ENCODE measurements at places on chromosomes 1 and 21.

- DNase-seq, result no peak
These were observed 72.9 kb upstream of the COL24A1 start for GRCh38 chr1:86229405-86229975.

GRCh38 chr1:201022820-201023516, 546 bp downstream of the KIF21B start:
- DNase-seq, result peak; percentile 38

- DNase-seq, result no peak
These were observed 235.4 kb downstream of the TTLL7 start for GRCh38 chr1:83763361-83764095.

GRCh38 chr1:109573785-109574184, 25.4 kb downstream of the GNAI3 start:
- DNase-seq, result no peak

DNA sequence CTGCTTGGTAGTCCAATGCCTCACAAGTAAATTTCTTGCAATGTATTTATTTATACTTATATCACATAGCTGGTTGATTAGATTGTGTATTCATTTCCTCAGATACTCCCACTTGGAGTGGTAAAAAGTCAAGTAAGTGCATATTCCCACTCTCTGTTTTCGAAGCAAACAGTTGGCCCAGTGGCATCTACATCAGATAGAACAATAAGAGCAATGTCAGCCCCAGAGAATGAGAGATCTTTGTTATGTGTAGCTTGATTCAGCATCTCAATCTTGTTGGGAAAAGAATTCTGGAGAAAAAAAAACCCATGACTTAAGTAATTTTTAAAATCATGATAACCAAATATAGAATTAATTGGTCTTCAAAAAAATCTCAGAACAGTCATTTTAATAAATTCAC, 25.5 kb downstream of the RGL1 start:
- no peak for DNase-seq

GRCh38 chr1:221667504-221667903, 74.4 kb downstream of the DUSP10 start:
- DNase-seq, result no peak

DNA sequence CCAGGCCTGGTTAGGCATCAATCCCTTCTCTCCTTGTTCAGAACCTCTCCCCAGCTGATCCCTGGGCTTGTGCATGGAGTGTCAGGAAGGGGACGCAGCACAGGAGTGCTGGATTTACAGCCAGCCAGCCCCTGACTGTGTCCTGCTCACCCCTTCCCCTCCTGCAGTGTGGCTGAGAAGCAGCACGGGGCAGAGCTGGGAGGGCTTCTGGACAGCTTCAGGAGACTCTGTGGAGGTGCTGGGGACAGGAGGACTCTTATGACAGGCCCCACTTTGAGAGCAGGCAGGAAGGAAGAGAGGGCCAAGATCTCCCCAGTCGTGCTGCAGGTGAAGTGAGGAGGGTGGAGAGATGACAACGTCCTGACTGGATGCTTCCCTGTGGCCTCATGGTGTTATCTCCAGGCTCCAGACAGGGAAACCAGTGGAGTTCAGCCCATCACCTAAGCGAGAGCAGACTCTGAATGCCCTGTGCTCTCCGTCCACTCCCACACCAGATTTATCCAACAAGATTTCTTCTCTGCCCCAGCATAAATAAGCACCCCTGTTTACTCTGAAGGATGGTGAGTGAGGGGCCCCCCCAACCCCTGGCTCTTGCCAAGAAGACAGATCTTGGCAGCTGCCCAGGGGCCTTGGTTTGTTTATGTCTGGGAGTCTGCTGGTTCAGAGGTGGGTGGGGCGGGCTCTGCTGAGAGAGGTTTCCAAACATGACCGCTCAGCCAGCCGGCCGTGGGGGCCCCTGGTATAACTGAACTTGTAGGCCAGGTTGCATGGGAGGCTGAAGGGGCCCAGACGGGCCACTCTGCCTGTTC, 21.3 kb downstream of the TMCC2 start:
- DNase-seq, result no peak

- no peak for DNase-seq
These were observed 178.8 kb downstream of the VPS13D start for GRCh38 chr1:12408662-12409061.

DNA sequence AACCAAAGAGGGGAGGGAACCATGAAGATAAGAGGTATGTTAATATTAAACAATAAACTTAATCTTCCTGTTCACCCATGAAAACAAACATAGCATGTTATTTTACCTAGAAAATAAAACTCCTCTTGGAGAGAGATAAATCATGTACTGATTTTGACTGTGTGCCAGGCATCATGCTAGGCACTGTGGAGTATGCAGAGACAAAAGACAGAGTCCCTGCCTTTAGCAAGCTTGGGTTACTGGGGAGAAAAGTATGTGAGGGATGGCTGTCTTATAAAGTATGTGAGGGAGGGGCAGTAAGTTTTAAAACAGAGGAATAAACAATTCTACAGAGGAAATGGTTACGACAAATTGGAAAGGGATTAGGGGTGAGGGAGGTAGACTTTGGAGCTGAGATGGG, 129.5 kb upstream of the BEND5 start:
- no peak for DNase-seq

- no peak for DNase-seq
These were observed 38.1 kb upstream of the RAP1GAP start for GRCh38 chr1:21707086-21707840.

DNA sequence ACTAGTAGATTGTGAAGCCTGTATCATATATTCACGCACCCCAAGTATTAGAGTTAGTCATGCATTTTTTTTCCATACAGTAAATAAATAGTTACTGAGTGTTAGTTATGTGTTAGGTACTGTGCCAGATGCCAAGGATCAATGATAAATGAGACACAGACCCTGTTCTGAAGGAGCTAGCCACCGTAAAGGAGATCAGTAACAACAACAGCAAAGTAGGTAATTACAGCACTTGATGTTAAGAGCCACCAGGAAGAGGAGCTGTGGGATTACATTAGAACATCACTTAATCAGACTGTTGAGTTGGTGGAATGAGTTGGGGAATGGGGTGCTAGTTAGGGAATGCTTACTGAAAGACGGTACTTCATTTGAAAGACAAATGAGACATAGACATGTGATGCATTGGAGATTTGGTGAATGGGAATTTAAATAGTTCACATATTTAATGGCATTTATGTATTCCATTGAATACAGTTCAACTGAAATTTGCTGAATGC, 21.0 kb downstream of the PRKAA2 start:
- no peak for DNase-seq

DNA sequence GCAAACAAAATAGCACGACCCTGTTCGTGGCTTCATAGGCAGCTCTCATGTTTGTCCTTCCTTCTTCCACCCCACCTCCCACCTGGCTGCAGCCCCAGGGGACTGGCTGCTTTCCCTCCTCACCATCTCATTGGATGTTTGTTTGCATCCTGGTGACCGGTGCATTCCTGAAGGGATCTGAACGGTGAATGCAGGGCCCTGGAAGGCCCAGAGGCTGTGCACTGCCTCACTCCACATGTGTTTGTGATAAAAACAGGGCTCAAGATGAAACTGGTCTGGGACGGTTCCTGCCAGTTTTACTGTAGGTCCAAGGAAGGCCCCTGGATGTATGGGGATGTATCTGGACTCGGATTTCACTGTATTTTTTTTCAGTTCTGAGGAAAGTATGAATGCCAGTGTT, 42.8 kb downstream of the CNN3 start:
- DNase-seq, result no peak

GRCh38 chr1:109201123-109201703, 12.5 kb upstream of the SARS1 start:
- DNase-seq, result no peak

DNA sequence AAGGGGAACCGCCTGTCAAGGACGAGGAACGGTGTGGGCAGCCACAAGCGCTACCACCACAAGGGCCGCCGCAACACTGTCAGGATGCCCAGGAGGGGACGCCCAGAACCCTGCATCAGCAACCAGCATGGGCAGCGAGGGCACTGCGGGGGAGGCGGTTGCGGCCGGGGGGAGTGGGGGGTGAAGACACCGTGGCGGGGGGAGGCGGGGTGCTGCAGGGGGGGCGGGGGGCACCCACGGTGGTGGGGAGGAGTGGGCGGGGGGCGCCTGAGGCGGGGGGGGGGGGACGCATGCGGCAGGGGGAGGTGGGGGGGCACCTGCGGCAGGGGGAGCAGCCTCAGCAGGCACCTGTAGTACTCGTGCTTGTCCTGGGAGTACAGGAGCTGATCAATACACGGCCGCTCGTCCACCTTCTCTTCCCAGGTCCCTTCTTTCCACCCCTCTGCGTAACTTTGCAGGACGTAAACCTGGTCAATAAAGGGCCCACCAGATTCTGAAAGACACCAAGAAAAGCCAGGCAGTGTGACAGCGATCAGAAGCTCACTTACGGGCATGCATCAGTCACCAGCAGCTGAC, 4.6 kb downstream of the POFUT2 start:
- DNase-seq, result no peak

GRCh38 chr1:24379733-24380315, 33.8 kb downstream of the STPG1 start:
- DNase-seq, result no peak
